Left lung (tissue), 14 donors: ENCODE measurements at places on chromosomes 3 and 15. TPM values are rescaled to one million over a fixed set of nuclear protein-coding genes. Genes with fewer than 3 reads are reported as not detected.

The ZNF660 gene
- polyA plus RNA-seq: 17.1 TPM

The RCCD1 gene
- polyA plus RNA-seq: 19.0 TPM

The TGM4 gene
- 0.12 TPM for polyA plus RNA-seq

The TBL1XR1 gene
- polyA plus RNA-seq: 158 TPM

The ADAMTS17 gene
- polyA plus RNA-seq: 2.6 TPM

The UROC1 gene
- polyA plus RNA-seq: not detected

The CX3CR1 gene
- polyA plus RNA-seq: 5.7 TPM

The BDH1 gene
- 19.2 TPM for polyA plus RNA-seq

The ITIH4 gene
- 16.3 TPM for polyA plus RNA-seq

The CAV3 gene
- polyA plus RNA-seq: 0.81 TPM

The P2RY12 gene
- polyA plus RNA-seq: 0.69 TPM

The SLC22A14 gene
- polyA plus RNA-seq: 0.11 TPM

- DNase-seq: no peak
Measured at GRCh38 chr15:89845305-89845893, 30.7 kb upstream of the ANPEP start.

GRCh38 chr15:56736308-56736707, 3.0 kb upstream of the ZNF280D start:
- DNase-seq: no peak

DNA sequence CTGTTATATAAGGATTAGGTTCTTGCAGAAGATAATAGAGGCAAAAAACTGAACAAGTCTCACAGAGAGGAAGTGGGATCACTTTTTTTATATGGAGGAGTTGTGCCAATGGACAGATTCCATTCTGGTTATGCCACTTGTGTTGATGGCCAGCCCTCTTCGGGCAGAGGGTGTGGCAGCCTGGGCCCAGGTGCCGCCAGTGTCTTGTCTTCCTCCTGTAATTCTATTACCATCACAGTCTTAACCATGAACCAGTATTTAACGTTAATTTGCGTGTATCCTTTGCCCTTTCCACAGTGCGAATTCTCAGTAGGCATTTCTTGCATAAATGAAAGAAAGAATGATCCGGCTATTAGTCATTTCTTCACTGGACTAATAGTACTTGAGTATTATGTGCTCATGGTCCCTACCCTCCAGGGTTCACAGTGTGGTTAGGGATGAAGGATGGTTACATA, 7.0 kb upstream of the USP4 start:
- DNase-seq: no peak

DNA sequence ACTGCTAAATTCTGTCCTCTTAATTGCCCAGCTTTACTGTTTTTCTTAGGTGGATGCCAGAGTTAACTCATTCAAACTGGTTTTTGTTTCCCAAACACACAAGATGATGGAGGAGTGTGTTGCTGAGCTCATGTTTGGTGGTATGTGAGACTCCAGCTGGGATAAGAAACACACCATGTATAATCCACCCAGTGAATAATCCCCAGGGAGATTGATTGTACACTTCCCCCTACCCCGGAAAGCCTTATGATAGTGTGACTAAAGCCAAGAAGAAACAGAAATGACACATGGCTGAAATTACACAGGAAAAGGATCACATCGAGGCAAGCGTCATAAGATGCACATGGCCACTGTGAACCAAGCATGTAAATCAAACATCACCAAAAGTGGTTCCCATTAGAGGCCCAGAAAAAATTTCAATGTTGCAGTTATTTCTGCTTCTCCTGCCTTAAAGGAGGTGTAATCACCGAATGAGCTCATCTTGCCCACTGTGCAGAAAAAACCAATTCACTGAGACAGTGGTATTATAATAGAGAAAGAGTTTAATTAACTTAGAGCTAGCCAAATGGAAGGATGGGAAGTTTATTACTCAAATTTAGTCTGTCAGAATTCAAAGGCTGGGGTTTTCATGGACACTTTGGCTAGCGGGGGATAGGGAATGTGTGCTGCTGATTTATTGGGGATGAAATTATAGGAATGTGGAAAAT, 56.7 kb upstream of the MAGI1 start:
- DNase-seq: no peak

DNA sequence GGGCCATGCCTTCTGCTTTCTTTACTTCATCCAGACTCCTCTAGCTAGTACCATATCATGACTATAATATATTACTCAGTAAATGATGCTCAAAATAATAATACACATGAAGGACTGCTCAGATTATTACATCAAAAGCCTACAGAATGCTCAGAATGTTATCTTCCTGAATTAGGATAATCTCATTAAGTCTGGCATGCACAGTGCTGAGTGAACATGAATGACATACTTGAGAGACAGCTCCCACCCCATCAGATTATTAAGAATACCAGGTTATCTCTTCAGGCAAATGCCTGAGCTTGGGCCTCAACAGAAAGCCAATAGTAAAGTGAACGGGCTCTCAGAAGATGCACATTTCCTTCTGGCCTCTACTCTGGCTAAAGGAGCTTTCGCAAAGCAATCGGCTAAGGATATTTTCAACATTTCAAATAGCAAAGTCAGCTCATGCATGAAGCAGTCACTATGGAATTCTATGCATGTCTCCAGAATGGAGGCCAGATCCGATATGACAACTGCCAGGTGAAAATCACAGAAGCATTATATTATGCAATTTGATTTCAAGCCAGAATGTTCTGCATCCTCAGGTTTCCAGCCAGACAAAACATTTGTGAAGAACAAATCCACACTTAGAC, 122.6 kb downstream of the KCNMB2 start:
- DNase-seq: no peak

- peak; percentile 25 for DNase-seq
Measured at GRCh38 chr3:9810433-9810770, 340 bp downstream of the TTLL3 start.

GRCh38 chr15:89662893-89663626, 7.8 kb upstream of the KIF7 start:
- DNase-seq: no peak

GRCh38 chr15:62934236-62934971, 108.1 kb upstream of the TPM1 start:
- DNase-seq: no peak

DNA sequence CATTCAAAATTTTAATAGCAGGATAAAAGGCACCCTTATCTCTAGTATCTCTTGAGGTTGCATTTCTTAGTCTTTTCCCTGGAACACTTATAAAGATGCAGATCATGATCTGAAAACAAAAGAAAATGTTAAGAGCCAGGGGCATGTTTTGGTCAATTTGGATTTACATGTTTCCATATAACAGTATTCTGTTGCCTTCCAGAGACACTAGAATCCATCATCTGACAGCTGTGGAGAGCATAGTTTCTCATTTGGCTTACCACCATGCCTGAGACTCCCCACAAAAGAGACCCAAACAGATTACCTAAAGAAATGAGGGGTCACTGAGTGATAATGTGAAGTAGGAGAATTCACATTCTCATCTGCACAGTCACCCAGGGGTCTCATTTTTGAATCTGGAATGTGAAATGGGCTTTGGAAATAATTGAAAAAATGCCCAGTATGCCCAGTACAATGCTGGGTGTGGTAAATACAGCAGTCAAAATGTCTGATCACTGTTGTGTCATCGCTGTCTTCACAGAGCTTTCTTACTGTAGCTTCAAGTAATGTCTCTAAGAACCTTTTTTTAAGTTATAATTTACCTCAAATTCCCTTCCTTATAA, 79.9 kb upstream of the ZBTB20 start:
- DNase-seq: no peak

- no peak for DNase-seq
Measured at GRCh38 chr3:181716966-181717365, 5.2 kb downstream of the SOX2 start.

GRCh38 chr15:62896380-62896866, 146.1 kb upstream of the TPM1 start:
- DNase-seq: no peak

GRCh38 chr3:121430664-121431215, 115.0 kb downstream of the POLQ start:
- no peak for DNase-seq

GRCh38 chr3:146781606-146782005, 176.5 kb upstream of the PLSCR5 start:
- DNase-seq: no peak

- no peak for DNase-seq
Measured at GRCh38 chr15:28098766-28099554, at the start of gene OCA2. Gene OCA2, minus strand, starts transcription at chr15:28099315. Its CDS starts 17,441 bp downstream, at chr15:28081874.

DNA sequence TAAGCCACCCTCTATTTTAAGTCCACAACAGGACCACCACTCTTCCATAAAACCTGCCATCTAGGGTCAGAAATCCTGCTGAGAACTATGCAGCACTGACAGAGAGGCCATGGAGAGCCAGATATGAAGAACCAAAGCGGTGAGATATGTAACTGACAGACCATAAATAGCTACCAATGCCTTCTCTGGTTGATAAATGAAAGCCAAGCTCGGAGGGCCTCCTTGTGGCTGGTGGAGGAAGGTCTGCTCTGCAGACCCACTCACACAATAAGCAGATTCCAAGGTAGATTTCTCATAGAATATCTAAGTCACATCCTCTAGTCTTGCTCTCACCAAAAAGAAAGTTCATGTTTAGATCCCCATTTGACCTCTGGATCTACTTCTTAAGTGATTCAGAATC, 38.9 kb downstream of the RYK start:
- no peak for DNase-seq

GRCh38 chr3:40951636-40952035, 247.7 kb upstream of the CTNNB1 start:
- no peak for DNase-seq

- peak; percentile 58 for DNase-seq
Measured at GRCh38 chr3:52290596-52291507, 3.2 kb downstream of the GLYCTK start.

- no peak for DNase-seq
Measured at GRCh38 chr3:21462141-21462540, 288.9 kb downstream of the ZNF385D start.

DNA sequence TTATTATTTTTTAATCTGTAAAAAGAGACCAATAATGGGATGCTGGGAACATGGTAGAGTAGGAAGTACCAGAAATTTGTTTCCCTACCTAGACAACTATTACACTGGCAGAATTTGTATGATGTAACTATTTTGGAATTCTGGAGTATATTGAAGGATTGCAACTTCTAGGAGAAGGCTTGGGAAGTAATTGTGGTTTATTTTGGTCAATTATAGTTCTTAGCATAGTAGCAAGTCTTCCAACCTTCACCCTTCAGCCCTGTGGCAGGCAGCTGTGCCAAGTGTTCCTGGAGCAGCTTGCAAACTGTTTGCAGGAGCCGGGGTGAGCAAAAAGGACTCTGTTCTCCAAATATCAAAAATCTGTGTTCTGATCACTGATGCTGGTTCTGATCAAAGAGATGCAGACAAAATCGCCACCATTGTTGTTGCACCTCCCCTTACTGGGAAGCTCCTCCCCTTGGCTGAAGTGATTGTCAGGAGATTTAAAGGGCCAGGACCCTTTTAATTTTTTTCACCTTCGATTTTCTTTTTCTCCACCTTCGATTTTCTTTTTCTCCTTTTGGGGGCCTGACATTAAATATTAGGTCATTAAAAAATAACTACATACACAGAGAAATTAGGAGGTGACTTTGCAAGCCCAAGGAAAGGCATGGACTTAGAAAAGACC, 363.3 kb downstream of the SLC9A9 start:
- DNase-seq: no peak

GRCh38 chr15:67188551-67189218, 65.8 kb downstream of the AAGAB start:
- DNase-seq: peak; percentile 88

DNA sequence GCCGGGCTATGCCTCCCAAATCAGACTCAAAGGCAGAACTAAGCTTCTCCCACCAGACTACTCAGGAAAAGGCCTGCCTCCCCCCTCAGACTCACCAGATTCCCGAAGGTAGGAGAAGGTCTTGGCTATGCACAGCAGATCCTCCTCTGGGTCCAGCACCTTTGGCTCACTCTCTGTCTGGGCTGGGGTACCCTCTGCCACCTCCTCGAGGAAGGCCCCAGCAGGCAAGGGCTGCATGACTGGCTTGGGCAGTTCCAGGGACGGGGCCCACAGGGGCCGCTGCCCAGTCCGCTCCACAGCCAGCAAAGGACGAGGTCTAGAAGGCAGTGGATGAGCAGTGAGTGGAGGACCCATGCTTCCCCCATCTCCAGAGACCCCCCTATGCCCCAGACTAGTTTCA, 3.3 kb downstream of the CISH start:
- no peak for DNase-seq

- DNase-seq: no peak
Measured at GRCh38 chr3:66723231-66723630, 222.4 kb upstream of the LRIG1 start.

DNA sequence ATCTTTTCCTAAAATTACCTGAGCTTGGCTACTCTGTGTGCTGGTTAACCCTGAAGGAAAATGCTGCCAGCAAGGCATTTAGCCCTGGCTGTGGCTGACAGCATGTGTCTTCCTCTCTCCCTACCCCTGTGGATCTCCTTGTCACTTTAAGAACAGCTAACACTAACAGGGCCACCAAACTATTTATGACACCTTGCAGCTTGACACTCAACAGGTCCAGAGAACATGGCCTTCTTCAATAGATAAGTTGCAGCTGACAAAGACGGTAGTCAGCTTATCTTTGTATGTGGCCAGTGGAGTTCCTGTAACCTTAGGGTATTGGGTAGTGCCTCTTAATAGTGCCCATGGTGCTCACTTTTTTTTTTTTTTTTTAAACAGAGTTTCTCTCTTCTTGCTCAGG, 32.0 kb upstream of the COPB2 start:
- DNase-seq: no peak

- no peak for DNase-seq
Measured at GRCh38 chr15:50500352-50500751, 46.1 kb downstream of the USP50 start.

- DNase-seq: no peak
Measured at GRCh38 chr15:61253186-61253585, 24.1 kb upstream of the RORA start.

- no peak for DNase-seq
Measured at GRCh38 chr3:15903164-15903563, 105.4 kb upstream of the ANKRD28 start.

DNA sequence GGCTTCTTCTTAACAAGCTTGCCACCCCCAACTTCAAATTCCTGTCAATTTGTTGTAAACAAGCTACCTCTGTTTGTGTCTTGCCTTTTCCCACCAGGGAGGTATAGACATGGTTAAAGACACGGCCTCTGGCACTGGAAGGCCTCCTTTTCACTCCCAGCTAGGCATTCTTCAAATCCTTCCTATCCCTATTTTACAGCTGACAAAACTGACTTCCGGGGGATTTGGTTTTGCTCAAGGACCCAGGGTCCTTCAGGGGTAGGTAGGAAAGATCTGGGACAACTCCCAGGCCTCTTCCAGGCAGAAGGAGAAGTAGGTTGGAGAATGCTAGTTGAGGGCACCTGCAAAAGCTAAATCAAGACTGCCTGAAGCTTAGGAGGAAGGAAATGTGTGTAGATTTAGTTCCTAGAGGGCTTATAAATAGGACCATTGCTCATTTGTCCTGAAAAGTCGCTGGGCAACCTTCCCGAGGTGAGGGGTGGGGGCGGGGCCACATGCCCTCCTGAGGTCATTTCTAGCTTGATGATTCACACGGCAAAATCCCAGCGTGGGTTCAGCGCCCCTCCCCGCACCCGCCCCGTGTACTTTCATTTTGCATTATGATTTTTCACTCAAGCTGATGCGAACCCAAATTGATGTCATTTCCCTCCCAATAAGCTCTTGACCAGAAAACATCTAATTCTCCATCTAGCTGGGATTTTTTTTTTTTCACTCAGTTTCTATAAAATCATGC, 365.5 kb downstream of the SHQ1 start:
- no peak for DNase-seq

- no peak for DNase-seq
Measured at GRCh38 chr3:189053322-189053721, 118.4 kb upstream of the TPRG1 start.
